Right lung (tissue), 10 donors: ENCODE measurements at places on chromosomes 6 and 20. TPM values are rescaled to one million over a fixed set of nuclear protein-coding genes. Genes with fewer than 3 reads are reported as not detected.

DNA sequence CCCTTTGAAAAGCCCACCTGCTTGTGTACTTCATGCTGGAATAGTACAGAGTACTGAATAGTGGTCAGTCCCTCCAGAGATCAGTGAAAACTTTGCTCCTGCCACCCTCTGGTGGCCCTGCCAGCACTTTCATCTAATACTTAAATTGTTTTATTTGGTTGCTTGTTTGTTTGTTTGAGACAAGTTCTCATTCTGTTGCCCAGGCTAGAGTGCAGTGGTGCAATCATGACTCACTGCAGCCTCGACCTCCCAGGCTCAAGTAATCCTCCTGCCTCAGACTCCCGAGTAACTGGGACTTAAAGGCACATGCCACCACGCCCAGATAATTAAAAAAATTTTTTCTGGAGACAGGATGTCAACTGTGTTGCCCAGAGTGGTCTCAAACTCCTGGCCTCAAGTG, 9.1 kb downstream of the FAM83D start:
- no peak for DNase-seq

GRCh38 chr20:4844325-4844724, 122.6 kb downstream of the PRND start:
- DNase-seq = no peak

GRCh38 chr6:18340781-18341551, 46.2 kb upstream of the RNF144B start:
- DNase-seq = no peak

GRCh38 chr20:52500157-52500556, 308.6 kb upstream of the ZFP64 start:
- DNase-seq = no peak

GRCh38 chr6:72816022-72816421, 194.2 kb downstream of the KCNQ5 start:
- no peak for DNase-seq

- DNase-seq = no peak
Observed at GRCh38 chr6:92708945-92709344, 710.4 kb downstream of the EPHA7 start.

GRCh38 chr6:43963877-43964658, 163.2 kb downstream of the MRPL14 start:
- DNase-seq = no peak

DNA sequence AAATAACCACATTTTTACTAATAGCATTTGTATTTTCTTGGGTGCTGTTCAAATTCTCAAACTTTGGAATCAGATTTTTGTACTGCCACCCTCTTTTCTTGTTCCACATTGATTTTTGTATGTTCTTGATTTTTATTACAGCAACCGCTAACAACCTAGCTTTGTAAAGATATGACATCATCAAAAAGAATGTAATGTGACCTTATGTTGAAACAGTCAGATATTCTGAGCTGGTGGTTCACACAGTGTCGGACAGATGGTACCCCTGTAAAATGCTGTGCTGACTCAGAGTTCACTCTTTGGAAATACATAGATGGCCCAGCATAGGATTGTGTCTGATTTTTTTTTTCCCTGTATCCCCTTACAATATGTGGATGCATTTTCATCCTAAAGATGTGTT, 118.9 kb downstream of the QKI start:
- peak; percentile 16 for DNase-seq

DNA sequence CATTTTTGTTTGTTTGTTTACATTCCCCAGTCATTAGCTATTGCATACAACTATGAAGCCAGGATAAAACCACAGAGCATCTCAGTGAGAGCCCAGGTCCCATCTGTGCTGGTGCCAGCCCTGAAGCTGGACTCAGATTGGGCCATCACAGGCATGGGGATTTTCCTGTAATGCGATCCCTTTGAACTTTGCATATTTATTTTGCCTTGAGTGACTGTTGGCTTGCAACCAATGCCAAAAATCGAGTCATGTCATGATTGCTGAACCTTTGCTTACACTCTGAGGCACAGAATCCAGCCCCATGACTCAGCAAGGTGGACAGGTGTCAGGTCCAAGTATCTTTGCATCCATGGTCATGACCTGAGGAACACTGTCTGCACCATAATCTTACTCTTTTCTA, 46.2 kb upstream of the GGTLC1 start:
- DNase-seq = peak; percentile 11

- no peak for DNase-seq
Observed at GRCh38 chr6:108268845-108269244, 8.0 kb upstream of the SNX3 start.

- no peak for DNase-seq
Observed at GRCh38 chr6:7494638-7495037, 46.8 kb upstream of the DSP start.

DNA sequence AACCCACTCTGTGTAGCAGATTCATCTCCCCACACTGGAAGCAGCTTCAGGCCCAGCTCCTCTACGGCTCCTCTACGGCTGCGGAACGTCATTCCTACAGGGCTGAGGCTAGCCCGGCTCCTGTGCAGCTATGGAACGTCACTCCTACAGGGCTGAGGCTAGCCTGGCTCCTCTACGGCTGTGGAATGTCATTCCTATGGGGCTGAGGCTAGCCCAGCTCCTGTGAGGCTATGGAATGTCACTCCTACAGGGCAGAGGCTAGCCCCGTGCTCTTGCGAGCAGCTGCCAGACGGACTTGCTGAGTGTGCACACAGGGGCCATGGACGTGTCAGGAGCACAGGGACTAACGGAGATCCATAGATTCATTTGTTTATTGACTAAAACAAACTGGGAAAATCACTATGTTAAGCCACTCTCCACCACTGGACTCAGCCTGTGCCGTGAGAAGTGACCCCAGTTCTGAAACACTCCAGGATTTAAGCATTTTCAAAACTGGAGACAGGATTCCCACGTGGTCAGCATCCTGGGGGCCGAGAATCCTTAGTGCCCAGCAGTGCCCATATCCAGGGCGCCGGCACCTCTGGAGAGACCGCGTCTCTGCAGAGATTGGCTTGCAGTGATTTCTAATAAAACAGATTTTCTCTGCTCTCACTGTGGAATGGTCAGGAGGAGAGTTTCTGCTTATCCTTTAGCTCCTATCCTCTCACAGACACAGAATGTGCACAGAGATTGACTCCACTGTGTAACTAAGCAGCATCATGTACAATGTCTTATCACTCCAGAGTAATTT, 5.0 kb downstream of the KCNQ2 start:
- DNase-seq = no peak

DNA sequence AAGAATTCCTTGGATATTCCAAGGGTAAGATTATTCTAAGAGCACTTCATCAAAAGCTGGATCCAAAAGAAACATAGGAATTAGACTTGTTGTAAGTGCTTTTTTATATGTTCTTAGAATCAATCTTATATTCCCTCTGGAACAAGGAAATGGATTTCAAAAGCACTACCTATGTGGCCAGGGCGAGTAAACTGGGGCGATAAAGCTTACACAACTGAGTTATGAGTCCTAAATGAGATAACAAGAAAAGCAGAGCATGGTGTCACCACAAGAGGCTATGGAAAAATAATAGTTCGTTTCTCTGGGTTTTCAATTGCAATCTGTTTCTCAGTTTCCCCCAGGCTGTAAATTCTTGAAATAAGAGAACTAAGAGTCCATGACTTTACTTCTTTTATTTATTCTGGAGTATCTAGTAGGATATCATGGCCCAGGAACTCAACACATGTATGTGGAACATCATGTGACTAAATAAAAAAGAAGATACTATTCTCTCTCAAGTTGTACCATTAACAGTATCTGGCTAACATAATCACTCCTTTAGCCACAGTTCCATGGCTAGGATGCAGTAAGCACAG, 51.5 kb downstream of the NUDT3 start:
- DNase-seq = no peak

- no peak for DNase-seq
Observed at GRCh38 chr20:12243327-12243726, 325.6 kb downstream of the BTBD3 start.

DNA sequence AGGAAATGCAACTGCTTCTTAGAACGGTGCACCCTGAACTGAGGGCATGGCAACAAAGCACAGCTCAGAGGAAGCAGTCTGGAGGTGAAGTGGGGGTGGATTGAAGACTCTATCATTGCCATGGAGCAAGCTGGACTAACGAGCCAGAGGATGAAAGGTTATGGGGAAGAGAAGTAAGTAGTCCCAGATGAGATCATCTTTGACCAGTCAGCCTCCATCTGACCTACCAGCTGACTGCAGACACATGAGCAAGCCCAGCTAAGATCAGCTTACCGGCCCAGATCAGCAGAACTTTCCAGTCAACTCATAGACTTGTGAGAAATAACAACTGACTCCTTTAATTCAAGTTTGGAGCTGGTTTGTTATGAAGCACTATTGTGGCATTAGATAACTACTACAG, 9.1 kb upstream of the JAG1 start:
- DNase-seq = no peak

DNA sequence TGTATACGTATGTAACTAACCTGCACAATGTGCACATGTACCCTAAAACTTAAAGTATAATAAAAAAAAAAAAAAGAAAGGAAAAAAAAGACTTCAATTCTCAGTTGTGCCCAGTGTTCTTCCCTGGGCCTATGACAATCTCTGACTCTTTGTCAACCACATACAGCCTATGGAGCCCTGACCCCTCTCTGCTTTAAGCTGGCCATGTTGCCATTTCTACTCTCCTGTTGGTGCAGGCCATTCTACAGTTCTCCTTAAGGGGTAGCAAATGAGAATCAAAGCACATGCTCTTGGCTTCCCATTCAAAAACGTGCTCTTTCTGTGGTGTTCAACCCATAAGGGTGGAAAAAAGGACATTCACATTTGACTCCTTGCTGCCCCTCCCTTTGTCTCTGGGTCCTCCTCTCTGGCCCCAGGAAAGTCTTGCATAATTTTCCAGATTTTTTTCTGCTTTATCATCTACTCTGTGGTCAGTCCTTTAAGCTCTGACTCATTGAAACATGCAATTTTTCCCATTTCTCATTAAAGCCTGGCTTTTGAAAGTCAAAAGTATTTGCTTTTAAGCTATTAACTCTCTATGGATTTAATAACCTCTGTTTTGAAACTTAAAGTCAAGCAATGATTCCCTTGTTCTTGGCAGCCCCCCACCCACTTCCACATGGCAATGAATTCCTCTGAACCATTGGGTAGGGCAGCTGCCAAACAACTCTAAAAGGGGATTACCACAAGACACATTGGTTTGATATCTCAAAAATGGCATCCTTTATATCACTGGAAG, 208.6 kb upstream of the MCHR2 start:
- DNase-seq = no peak

NOX3 gene
- polyA plus RNA-seq = not detected

SAPCD1 gene
- 7.3 TPM for polyA plus RNA-seq

SEMG1 gene
- polyA plus RNA-seq = not detected

SAMD5 gene
- 17.4 TPM for polyA plus RNA-seq

DNAH8 gene
- 0.08 TPM for polyA plus RNA-seq

CYP24A1 gene
- not detected for polyA plus RNA-seq

CRNKL1 gene
- 39.6 TPM for polyA plus RNA-seq

CARMIL1 gene
- 26.4 TPM for polyA plus RNA-seq

MMP24 gene
- polyA plus RNA-seq = 1.6 TPM

MICAL1 gene
- 47.7 TPM for polyA plus RNA-seq

HINT3 gene
- polyA plus RNA-seq = 28.1 TPM
